ENCODE measurements at places on chromosomes 4 and X. TPM values are rescaled to one million over a fixed set of nuclear protein-coding genes. Genes with fewer than 3 reads are reported as not detected.

The NKX3-2 gene
- total RNA-seq: under 0.01 TPM

The COL4A5 gene
- total RNA-seq: 17.2 TPM

The SHROOM2 gene
- 2.1 TPM for total RNA-seq

The FUNDC1 gene
- total RNA-seq: 9.9 TPM

The F11 gene
- not detected for total RNA-seq

The MAOB gene
- 1.0 TPM for total RNA-seq

The VCX gene
- not detected for total RNA-seq

Measured in skeletal muscle tissue (tissue), 5 donors.